ENCODE measurements at places on chromosomes 11 and 22. TPM values are rescaled to one million over a fixed set of nuclear protein-coding genes. Genes with fewer than 3 reads are reported as not detected.

Gene OR10A2
- not detected for total RNA-seq

DNA sequence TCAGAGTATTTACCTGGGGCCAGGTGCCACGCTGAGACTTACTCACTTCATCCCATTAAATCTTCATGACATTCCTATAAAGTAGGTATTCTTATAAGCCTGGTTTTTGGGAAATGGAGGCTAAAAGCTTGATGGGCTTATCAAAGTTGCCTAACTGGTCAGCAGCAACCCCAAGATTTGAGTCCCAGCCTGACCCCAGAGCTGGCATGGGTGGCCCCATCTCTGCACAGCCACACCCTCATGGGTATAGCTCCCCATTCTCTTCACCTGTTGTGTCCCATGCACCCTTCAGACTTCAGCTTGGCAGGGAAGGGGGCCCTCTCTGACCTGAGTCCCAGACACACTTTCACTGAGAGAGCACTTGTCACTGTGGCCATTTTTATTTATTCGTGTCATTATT lies 37.4 kb upstream of the TP53I11 start:
- H3K36me3 ChIP-seq = no peaks in the 10 kb centered on the region
- H3K4me1 ChIP-seq = no peaks in the 10 kb centered on the region
- no peaks in the 10 kb centered on the region for H3K27me3 ChIP-seq
- DNase-seq = no peak

- no peak overlapping the region for H3K27ac ChIP-seq
- no peak overlapping the region for H3K4me3 ChIP-seq
Measured at GRCh38 chr22:25360891-25361645, 141.6 kb downstream of the CRYBB2 start.

DNA sequence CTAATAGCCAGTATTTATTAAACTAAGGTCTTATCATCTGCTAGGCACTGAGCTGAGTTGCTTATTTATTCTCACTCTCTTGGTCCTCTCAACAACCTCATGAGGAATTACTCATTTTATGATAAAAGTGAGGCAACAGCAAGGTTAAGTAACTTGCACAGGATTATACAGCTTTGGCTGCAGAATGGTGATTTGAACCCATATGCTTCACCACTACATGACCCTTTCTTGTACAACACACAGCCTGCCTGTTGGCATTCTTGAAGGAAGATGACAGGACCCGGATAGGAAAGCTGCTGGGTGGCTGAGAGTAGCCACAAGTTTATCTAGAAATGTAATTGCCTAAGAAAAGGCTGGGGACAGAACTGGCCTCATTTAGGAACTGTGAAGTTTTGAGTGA lies 5.3 kb upstream of the PARVA start:
- DNase-seq = no peak
- H3K27me3 ChIP-seq = no peaks in the 10 kb centered on the region
- no peaks in the 10 kb centered on the region for H3K36me3 ChIP-seq
- no peak overlapping the region for H3K27ac ChIP-seq
- H3K4me3 ChIP-seq = no peak overlapping the region

- H3K27me3 ChIP-seq = no peaks in the 10 kb centered on the region
- H3K4me1 ChIP-seq = no peaks in the 10 kb centered on the region
- no peak overlapping the region for H3K4me3 ChIP-seq
- DNase-seq = no peak
- H3K36me3 ChIP-seq = no peaks in the 10 kb centered on the region
- H3K27ac ChIP-seq = no peak overlapping the region
Measured at GRCh38 chr11:92357841-92358240, 133.2 kb downstream of the FAT3 start.

Gene FOLR3
- total RNA-seq = not detected

DNA sequence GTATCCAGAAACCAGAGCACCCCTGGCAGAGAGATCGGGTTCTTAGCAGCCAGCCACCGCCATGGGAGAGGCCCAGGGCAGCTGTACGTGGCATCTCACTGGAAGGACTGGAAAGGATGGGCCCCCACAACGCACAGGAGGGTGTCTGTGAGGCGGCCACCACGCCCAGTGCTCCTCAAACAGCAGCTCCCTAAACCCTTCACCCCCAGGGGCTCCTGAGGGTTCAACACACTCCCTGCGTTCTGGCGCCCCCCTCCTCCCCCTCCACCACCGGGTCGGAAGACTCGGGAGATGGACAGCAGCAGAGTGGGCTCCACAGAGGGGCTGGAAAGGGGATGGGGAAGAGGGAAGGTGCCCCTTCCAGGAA lies 1.1 kb downstream of the MAPK12 start:
- peaks cover 10% of the 10 kb centered on the region for H3K36me3 ChIP-seq
- no peaks in the 10 kb centered on the region for H3K27me3 ChIP-seq
- no peaks in the 10 kb centered on the region for H3K4me1 ChIP-seq

Measured in endodermal cell (in vitro differentiated cells).